Breast epithelium (tissue), 4 donors: ENCODE measurements at places on chromosomes 2 and 18. TPM values are rescaled to one million over a fixed set of nuclear protein-coding genes. Genes with fewer than 3 reads are reported as not detected.

DNA sequence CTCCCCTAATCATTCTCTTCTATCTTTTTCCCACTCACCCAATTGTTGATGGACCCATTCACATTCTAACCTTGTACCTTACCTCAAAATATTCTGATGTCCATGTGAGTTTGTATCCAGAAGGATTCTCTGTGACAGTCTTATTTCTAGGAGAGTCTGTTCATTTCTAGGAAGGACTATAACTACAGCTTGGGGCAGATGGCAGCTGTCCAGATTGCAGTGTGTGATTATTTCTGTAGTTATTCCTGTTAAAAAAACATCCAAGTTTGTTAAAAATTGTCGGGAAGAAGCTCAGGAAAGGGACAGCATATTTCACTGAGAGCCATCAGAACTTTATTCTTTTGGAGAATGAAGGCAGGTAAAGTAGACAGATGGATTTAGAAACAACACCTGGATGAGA is 142.6 kb downstream of the RAPGEF4 start:
- DNase-seq = no peak
- H3K27ac ChIP-seq = no peak overlapping the region
- H3K4me3 ChIP-seq = no peak overlapping the region
- H3K36me3 ChIP-seq = no peaks in the 10 kb centered on the region
- H3K27me3 ChIP-seq = no peaks in the 10 kb centered on the region

DNA sequence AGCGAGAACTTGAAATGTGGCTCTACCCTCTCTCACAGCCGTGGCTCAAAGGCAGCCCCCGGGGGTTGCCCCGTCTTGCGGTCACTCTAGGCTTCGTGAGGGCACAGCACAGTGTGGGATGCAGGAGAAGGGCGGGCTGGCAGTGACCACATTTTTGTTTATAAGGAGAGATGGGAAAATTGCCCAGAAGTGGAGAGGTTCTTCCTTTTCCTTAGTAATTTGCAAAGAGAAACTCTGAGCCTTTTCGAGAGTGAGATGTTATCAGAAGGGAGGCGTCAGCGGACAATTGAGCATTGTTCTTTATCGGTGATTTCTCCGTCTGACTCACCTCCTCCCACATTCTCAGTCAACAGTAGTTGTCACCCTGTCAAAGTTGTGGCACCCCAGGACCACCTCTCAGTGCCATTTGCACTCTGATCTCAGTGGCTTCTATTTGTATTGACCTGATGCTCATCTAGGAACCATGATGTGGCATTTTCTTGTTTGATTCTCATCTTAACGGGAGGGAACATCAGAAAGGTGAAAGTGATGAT is 89.6 kb downstream of the ACAA2 start:
- H3K36me3 ChIP-seq = no peaks in the 10 kb centered on the region
- H3K4me3 ChIP-seq = peak overlapping the region; percentile 27
- H3K27me3 ChIP-seq = no peaks in the 10 kb centered on the region
- H3K27ac ChIP-seq = peak overlapping the region; percentile 67
- DNase-seq = no peak

GRCh38 chr2:42169874-42170521 is 845 bp downstream of the EML4 start:
- H3K27me3 ChIP-seq = no peaks in the 10 kb centered on the region
- no peaks in the 10 kb centered on the region for H3K36me3 ChIP-seq
- peak overlapping the region; percentile 80 for H3K4me3 ChIP-seq
- peak overlapping the region; percentile 92 for H3K27ac ChIP-seq
- no peak for DNase-seq

DNA sequence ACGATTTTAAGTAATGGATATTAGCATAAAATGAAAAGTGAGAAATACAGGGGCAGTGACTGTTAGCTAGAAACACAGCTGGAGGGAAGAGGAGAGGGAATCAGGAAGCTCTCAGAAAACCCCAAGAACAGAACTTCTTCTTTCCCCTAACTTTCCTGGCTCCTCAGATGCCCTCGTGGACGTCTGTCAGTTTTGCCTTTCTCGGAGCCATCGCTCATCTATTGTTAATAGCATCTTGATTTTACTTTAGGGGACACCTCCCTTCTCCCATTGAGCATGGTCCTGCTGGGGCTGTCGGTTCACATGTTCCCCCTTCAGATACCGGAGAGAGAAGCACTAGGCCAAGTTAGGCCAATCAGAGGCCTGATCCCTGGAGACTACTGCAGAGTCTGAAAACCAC is 2.3 kb upstream of the PLEK start:
- DNase-seq = no peak
- no peaks in the 10 kb centered on the region for H3K4me1 ChIP-seq
- H3K36me3 ChIP-seq = no peaks in the 10 kb centered on the region

DNA sequence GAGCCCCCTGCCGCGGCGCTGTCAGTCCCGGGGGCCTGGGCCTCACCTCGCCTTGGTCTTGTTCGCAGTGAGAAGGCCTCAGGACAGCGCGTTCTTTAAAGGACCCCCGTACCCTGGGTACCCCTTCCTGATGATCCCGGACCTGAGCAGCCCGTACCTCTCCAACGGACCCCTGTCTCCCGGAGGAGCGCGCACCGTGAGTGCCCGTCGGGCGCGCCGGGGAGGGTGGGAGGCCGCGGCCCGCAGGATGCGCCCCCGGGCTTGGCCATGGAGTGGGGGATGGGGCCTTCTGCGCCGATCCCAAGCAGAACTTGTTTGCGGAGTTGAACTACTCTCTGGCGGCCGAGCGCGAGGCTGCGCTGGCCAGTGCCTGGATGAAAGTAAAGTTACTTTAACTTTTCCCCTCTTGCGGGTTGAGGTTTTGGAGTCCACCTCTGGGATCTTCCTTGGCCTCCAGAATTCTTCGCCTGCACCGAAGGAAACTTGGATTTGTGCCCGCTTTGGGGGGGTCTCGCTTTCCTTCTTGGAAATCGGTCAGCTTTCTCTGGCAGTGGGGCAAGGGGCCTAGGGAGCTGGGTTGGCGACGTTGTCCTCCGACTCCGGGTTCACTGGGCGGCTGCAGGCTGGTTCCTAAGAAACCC is 1.2 kb downstream of the TCF7L1 start:
- peak overlapping the region; percentile 92 for H3K4me3 ChIP-seq
- peak overlapping the region; percentile 80 for H3K27ac ChIP-seq
- H3K36me3 ChIP-seq = no peaks in the 10 kb centered on the region
- no peaks in the 10 kb centered on the region for H3K27me3 ChIP-seq
- DNase-seq = no peak

SRBD1 gene
- total RNA-seq = 21.9 TPM

FTCDNL1 gene
- total RNA-seq = 5.9 TPM
